ENCODE measurements at places on chromosomes 3 and 15. TPM values are rescaled to one million over a fixed set of nuclear protein-coding genes. Genes with fewer than 3 reads are reported as not detected.

Gene CYP1A1
- total RNA-seq, result 3.3 TPM

Gene PARP15
- total RNA-seq, result not detected

Gene POLQ
- total RNA-seq, result 11.7 TPM

Gene HTR3E
- total RNA-seq, result not detected

Gene PRR23A
- not detected for total RNA-seq

Gene KCNAB1
- total RNA-seq, result 0.05 TPM

Gene MGLL
- total RNA-seq, result 11.9 TPM

Gene THPO
- not detected for total RNA-seq

Gene ANKRD63
- total RNA-seq, result not detected

Gene NDUFB5
- total RNA-seq, result 237 TPM

Gene VEPH1
- 54.4 TPM for total RNA-seq

Gene TRH
- not detected for total RNA-seq

Gene PXK
- total RNA-seq, result 32.2 TPM

Gene SLC2A2
- total RNA-seq, result 0.12 TPM

Gene MED12L
- 0.15 TPM for total RNA-seq

Gene GP9
- total RNA-seq, result not detected

Gene GFM1
- 57.5 TPM for total RNA-seq

Gene CCDC13
- total RNA-seq, result not detected

Gene DLL4
- 0.10 TPM for total RNA-seq

Gene CPA3
- 0.30 TPM for total RNA-seq

Gene ARNT2
- total RNA-seq, result 2.2 TPM

Gene CACNA1D
- not detected for total RNA-seq

Gene ALS2CL
- total RNA-seq, result 2.5 TPM

Gene SLC28A2
- not detected for total RNA-seq

Gene BFSP2
- not detected for total RNA-seq

Gene ZNF660
- 0.64 TPM for total RNA-seq

Gene ADGRG7
- total RNA-seq, result not detected

Gene RGMA
- total RNA-seq, result not detected

Gene C3orf62
- total RNA-seq, result 4.7 TPM

Gene BUB1B
- 47.1 TPM for total RNA-seq

Gene CD200
- 0.15 TPM for total RNA-seq

Gene NANOGP8
- total RNA-seq, result not detected

Gene HIGD2B
- total RNA-seq, result not detected

Data from M059J (cell line).